CD8-positive, alpha-beta memory T cell (primary cell): ENCODE measurements at places on chromosomes 11 and 22. TPM values are rescaled to one million over a fixed set of nuclear protein-coding genes. Genes with fewer than 3 reads are reported as not detected.

DNA sequence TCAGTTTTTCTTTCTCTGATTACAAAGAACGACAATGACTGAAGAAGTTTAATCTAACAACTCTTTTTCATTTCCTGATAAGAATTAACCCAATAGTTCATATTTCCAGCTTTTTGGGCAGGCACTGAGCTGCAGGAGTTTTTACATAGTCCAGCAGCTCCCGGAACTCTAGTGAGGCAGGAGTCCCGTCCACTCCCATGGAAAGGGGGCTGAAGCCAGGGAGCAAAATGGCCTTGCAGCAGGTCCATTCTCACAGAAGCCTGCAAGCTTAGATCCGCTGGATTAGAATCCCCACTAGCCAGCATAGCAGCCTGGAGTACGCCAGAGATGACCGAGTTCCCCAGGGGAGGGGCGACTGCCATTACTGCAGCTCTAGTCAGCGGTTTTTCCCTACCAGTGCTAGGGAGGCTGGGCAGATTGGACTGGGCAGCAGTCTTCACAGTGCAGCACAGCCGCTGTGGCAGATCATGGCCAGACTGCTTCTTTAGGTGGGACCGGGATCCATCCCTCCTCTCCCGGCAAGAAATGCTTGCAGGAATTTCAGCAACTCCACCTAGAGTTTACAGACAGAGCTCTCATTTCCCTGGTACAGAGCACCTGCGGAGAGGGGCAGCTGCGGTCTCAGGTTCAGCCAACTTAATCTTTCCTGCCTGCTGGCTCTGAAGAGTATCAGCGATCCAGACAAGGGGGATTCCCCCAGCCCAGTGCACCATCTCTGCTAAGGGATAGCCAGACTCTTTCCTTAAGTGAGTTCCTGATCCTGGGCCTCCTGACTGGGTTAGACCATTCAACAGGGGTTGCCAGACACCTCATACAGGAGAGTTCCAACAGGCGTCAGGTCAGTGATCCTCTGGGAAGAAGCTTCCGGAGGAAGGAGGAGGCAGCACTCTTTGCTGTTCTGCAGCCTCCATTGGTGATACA, 742 bp upstream of the CASP4 start:
- no peak for DNase-seq

- DNase-seq = no peak
Measured at GRCh38 chr11:75383246-75383645, 16.1 kb upstream of the RPS3 start.

GRCh38 chr11:117143390-117143789, 697 bp upstream of the PAFAH1B2 start:
- no peak for DNase-seq

GRCh38 chr22:36687516-36687915, 16.0 kb downstream of the CACNG2 start:
- DNase-seq = no peak

GRCh38 chr11:27158456-27159334, 118.1 kb downstream of the BBOX1 start:
- DNase-seq = no peak

KRTAP5-1 gene
- not detected for total RNA-seq

- DNase-seq = no peak
Measured at GRCh38 chr11:99327527-99327926, 306.8 kb downstream of the CNTN5 start.

- no peak for DNase-seq
Measured at GRCh38 chr22:49659924-49660315, 167.8 kb downstream of the BRD1 start.

GRCh38 chr11:80118073-80118472, 677.2 kb upstream of the TENM4 start:
- DNase-seq = no peak

DNA sequence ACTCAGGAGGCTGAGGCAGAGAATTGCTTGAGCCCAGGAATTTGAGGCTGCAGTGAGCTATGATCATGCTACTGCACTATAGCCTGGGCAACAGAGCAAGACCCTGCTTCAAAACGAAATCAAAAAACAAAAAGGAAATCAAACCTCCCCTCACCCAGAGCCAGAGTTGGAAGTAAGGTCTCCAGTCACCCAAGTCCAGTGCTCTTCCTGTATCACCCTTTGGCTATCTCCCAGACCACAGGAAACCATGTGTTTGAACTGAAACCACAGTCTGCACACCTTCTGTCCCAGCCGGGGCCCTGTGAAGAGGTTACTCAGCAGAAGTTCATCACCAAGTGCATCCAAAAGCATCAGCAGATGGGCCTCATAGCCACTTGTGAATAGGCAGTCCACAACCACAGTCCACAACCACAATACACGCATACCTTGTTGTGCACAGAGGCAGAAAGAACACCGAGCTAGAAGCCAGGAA, 4.6 kb downstream of the MYH9 start:
- DNase-seq = peak; percentile 60
